ENCODE measurements at places on chromosomes 6 and 20. TPM values are rescaled to one million over a fixed set of nuclear protein-coding genes. Genes with fewer than 3 reads are reported as not detected.

MEI4 gene
- not detected for total RNA-seq

SIGLEC1 gene
- not detected for total RNA-seq

CLVS2 gene
- total RNA-seq: not detected

SAMD3 gene
- not detected for total RNA-seq

BRD2 gene
- 87.9 TPM for total RNA-seq

WFDC10B gene
- total RNA-seq: not detected

IGF2R gene
- 33.6 TPM for total RNA-seq

TPX2 gene
- total RNA-seq: 122 TPM

LAMA5 gene
- 32.1 TPM for total RNA-seq

PACSIN1 gene
- total RNA-seq: not detected

KIF25 gene
- 0.15 TPM for total RNA-seq

MLIP gene
- 0.59 TPM for total RNA-seq

FAM209B gene
- total RNA-seq: not detected

EBF4 gene
- total RNA-seq: 0.34 TPM

FGD2 gene
- not detected for total RNA-seq

GID8 gene
- total RNA-seq: 16.5 TPM

BFSP1 gene
- 2.7 TPM for total RNA-seq

TCP11 gene
- 0.15 TPM for total RNA-seq

SLC13A3 gene
- 6.1 TPM for total RNA-seq

LAMP5 gene
- total RNA-seq: not detected

ARHGAP40 gene
- not detected for total RNA-seq

EPHA7 gene
- total RNA-seq: 0.34 TPM

TNXB gene
- 0.17 TPM for total RNA-seq

TSPO2 gene
- not detected for total RNA-seq

HSD17B8 gene
- 10.7 TPM for total RNA-seq

TRIM31 gene
- not detected for total RNA-seq

NANP gene
- 5.5 TPM for total RNA-seq

DYNLT1 gene
- 111 TPM for total RNA-seq

PDSS2 gene
- 11.3 TPM for total RNA-seq

IL22RA2 gene
- total RNA-seq: not detected

TJAP1 gene
- total RNA-seq: 18.5 TPM

ISM1 gene
- 0.15 TPM for total RNA-seq

EDN3 gene
- total RNA-seq: not detected

MCHR2 gene
- total RNA-seq: not detected

CAPN11 gene
- total RNA-seq: not detected

ZBTB12 gene
- 3.0 TPM for total RNA-seq

POU5F1 gene
- total RNA-seq: not detected

TMEM63B gene
- total RNA-seq: 18.8 TPM

PPP1R3G gene
- 0.59 TPM for total RNA-seq

FOXC1 gene
- 3.0 TPM for total RNA-seq

BHLHE23 gene
- not detected for total RNA-seq
